Suppressor macrophage (primary cell): ENCODE measurements at places on chromosomes 6 and 20.
A peak's percentile ranks its signal among the peaks of the same experiment; 100 is the strongest.

- no peak for DNase-seq
Measured at GRCh38 chr6:110284855-110285254, 73.3 kb downstream of the METTL24 start.

DNA sequence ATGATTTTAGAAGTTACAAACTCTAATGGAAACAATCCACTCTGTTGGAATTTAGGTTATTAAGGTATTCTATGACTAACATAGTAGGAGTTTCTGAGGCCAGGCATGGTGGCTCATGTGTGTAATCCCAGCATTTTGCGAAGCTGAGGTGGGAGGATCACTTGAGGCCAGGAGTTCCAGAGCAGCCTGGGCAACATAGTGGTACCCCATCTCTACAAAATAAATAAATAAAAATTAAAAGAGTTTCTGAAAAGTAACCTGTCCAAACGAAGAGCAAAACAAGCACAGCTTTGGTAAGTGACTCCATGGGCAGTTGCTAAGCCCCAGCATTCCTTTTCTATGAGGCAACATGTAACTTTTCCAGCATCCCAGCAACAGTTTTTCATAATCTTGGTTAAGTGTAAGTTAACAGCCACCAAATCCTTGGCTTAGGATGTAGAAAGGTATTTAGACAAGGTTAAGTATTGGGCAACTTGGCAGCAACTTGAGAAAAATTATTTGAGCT lies 86.3 kb downstream of the SOX4 start:
- no peak for DNase-seq

DNA sequence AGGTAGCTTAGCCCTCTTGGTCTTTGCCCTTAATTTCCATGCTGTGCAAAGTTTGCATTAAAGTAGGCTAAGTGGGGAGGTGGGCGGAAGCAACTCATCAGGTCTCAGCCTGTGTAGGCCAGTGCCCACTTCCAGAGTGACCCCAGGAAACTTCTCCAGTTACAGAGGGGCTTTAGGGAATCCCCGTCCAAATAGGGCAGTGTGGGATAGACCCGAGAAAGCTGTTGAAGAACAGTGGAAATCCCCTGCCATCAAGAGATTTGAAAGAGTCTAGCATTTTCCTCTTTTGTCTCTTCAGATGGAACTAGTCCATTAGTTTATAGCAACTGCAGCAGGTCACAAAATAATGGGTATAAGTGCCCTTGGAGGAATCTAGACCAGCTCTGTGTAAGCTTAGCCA lies 20.2 kb downstream of the SF3B5 start:
- DNase-seq: no peak

DNA sequence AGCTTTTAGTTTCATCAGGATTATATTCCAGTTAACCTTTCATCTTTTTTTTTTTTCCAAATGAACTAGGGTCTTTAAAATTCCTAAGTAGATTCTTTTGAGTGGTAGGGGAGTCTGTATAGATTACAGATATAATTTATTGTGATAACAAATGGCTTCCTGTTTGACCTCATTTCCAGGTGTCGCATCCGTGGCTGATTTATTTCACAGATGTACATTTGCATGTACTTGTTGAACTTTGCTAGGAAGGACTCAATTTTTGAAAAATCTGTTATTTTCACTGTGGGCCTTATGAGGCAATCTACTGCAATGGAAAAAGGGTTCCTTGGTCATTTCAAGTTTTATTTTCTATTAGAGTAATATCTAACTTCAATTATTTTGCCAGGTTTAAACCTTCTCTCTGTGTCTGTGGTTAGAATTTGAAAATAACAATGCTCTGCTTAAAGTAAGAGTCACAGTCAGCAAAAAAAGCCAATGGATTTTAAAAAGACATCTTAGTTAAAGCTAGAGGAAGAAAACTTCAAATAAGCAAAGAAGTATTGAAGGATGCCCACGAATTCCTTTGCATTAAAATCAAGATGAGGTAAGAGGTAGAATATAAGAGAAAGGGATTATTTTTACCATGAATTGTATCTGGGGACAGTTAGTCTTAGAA lies 57.9 kb downstream of the SAMD5 start:
- no peak for DNase-seq

DNA sequence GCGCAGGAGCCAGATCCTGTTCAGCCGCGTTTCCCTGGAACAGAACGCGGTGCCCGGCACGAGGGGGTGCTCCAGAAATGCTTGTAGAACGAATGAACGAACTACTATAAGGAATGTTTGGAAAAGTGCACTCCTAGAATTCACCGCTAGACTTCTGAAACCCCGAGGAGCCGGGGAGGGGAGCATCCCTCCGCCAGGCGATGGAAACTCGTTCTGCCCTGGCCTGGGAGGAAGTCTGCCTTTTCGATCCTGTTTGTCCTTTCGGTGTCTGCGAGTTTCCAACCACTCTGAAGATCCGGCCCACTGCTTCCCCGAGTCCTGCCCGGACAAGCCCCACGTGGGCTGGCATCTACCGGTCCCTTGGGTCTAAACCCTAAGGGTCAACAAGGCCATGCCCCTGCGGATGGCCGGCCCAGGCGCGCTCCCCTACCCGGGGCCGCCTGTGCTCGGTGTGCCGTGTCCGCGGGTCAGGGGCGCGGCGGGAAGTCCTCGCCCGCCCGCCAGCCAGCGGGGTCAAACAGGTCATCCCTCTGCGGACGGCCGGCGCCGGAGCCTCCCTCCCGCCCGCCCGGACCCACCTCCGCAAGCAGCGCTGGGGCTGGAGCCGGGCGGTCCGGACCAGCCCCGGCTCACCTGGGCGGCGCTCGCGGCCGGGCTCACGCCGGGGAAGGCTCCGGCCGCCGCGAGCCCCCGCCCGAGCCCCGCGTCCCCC lies 526 bp downstream of the SULF2 start:
- peak; percentile 58 for DNase-seq

GRCh38 chr6:162058281-162058875 lies 669.2 kb downstream of the PRKN start:
- no peak for DNase-seq
